Renal pelvis (tissue), 12 donors: ENCODE measurements at places on chromosomes 2 and 18. TPM values are rescaled to one million over a fixed set of nuclear protein-coding genes. Genes with fewer than 3 reads are reported as not detected.
A peak's percentile ranks its signal among the peaks of the same experiment; 100 is the strongest.

GRCh38 chr18:45984546-45985235 lies 17.6 kb upstream of the EPG5 start:
- DNase-seq: no peak

DNA sequence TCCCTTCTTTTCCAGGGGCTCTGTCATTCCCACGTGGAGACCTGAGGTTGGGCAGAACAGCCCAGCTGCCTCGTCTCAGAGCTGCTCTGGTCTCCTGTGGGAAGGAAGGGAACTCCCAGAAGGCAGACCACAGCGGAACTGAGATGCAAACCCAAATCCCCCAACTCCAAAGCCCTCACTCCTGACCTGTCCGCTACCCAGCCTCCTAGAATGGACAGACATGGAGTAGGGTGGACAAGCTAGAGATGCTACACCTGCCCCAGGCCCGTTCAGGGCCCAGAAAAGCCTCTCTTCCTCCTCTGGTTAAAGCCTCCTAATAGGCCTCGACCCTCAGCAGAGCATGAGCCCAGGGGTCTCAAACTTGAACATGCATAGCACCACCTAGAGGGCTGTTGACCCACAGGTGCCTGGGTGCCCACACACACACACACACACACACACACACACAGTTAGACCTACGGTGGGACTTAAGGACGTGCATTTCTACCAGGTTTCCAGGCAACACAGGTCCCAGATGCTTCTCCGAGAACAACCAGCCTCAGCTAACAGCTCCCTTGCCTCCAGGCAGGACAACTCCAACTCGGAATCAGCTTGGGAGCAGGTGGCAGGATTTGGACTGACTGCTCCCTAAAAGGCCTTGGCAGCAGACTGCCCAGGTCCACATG lies 93.5 kb downstream of the TNS1 start:
- DNase-seq: no peak

TTR gene
- polyA plus RNA-seq: 0.16 TPM

DNA sequence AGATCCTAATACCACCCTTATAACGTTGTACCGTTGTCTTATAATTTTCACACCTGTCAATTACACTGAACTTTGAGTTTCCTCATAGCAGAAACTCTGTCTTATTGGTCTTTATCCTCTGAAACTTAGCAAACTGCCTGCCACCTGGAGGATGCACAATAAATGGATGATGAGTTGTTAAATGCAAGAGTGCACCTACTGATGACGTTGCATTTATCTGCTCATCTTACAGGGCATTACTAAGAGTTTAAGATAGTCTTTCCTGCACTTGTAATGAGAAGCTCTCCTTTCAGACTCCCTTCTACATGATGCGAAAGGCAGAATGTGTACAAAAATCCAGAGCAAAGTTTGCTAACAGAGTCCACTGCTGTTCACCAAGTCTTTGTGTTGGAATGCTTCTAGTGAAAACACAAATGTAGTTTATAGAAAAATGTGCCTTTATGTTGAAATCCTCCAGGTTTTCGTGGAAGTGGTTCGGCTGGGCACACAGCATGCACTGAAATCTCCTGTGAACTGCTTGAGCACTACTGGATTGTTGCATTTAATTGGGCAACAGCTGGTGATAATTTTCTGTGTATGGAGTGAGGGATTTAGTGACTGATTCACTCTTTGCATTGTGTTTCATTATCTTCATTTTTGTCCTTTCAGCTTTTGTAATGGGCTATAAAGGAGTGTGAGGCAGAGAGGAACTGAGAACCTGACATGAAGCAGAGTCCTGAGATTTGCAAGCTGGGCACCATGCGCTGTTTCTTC lies 665.8 kb upstream of the ID2 start:
- DNase-seq: peak; percentile 17

MAIP1 gene
- polyA plus RNA-seq: 34.8 TPM

- DNase-seq: no peak
Measured at GRCh38 chr18:44495151-44495550, 185.5 kb upstream of the SETBP1 start.

DNA sequence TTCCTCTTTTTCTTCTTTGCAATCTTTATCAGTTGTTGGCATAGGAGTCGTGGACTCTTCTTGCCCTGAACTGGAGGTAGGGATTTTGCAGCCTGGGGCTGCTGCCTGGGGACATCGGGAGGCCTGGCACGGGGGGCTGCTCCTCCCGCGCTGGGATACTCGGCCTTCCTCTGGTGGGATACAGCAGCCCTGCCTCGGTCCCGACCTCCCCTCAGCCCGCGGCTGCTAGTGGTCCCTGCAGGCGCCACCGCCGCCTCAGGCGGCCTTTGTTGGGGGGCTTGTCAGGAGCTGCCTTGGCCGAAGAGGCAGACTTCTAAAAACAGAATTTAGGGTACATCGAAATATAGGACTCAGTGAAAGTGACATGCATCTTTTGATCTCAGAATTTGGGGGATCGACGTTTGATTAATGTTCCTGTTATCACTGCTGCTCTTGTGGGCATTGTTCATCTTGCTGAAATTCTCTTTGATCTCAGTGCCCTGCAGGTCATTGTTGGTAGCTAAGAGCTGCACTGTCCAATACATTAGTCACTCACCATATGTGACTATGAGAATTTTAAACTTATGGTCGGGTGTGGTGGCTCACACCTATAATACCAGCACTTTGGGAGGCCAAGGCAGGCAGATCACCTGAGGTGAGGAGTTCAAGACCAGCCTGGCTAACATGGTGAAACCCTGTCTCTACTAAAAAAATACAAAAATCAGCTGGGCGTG lies 16.3 kb downstream of the POLR2D start:
- DNase-seq: no peak
